ENCODE measurements at places on chromosomes 7 and 10. TPM values are rescaled to one million over a fixed set of nuclear protein-coding genes. Genes with fewer than 3 reads are reported as not detected.

DNA sequence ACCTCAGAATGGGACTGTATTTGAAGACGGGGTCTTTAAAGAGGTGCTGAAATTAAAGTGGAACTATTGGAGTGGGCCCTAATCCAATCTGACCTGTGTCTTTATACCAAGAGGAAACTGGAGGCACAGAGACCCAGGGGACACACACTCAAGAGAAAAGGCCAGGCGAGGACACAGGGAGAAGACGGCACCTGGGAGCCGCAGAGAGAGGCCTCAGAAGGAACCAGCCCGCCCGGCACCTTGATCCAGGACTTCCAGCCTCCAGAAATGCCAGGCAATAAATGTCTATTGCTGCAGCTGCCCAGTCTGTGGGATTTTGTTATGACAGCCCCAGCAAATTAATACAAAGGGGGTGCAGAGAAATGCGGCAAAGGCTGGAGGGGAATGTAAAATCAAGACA is 10.5 kb downstream of the CARD11 start:
- DNase-seq = peak; percentile 39

GRCh38 chr10:77989081-77989724 is 40.1 kb downstream of the POLR3A start:
- DNase-seq = no peak

The SAMD9L gene
- total RNA-seq = 12.4 TPM

DNA sequence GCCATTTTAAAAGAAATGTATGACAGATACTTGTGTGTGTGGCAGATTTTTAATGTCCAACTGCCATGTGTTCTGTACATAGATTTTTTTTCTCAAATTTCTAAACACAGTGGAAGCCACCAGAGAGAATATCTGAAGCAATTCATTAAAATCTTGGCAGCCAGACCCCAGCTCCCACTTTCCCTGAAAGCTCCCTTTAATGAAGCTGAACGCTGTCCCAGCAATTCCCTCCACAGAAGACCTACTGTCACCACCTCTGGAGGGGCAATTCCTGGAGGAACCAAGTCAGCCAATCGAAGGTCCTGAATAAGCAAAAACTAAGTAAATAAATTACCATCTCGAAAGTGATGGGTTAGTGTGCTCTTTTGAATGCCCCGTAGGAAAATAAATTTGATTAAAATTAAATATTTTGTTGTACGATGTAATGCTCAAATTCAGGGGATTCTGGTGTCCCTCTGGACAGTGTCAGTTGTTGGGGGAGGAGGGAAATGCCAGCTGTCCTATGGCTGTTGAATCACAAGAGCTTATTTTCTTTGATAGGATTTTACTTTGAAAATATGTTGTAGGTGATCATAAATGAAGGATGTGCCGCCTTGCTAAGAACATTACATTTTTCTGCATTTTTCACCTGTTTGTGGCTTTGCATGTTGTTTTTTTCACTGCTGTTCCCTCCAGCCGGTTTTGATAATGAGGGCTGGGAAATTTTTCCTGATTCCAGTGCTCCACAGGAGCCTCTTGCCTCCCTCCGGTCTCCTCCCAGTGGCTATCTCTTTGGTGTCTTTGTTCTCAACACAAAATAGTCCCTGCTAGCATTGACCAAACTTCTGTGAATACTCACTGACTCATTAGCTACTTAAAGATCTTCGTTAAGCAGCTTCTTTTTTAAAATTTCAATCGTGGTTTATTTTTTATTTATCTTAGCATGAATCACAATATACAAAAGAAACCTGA is 9.2 kb upstream of the GSAP start:
- no peak for DNase-seq

DNA sequence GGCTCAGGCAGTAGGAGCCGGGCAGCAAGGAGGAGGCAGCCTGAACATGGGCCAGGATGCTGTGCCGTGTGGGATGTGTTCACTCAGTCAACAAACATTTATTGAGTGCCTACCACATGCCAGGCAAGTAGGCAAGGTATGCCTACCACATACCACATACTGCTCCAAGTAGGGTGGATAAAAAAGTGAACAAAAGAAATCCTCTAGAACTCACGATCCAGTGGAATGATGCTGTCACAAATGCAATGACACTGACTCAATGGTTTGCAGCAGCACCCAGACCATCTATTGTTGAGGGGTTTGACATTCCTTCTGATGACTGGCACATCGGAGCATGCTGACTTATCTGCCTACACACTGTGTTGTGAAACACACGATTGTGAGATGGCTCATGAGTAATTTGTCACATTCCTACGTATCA is 413.5 kb downstream of the NRG3 start:
- no peak for DNase-seq
